CD14-positive monocyte (primary cell): ENCODE measurements at places on chromosomes 13 and 19.

- DNase-seq: no peak
These were observed 3.7 kb downstream of the REXO1 start for GRCh38 chr19:1844513-1845124.

DNA sequence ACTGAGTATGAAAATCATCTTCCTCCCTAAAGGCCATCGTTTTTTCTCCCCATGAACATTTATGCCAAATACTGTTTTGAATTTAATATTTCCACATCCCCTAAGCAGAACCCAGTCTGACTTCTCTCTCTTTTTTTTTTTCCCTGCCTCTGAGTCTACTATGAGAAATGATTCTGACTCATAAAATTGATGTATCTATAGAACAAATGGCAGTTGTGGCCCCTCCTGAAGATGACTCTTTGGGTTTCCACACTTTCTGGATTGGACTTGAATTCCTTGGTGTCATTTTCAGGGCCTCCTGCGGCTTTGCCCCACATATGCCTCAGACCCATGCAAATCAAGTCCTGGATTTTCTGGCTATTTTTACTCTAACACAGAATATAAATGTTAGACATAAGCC, 22.7 kb upstream of the NAXD start:
- DNase-seq: no peak

GRCh38 chr19:15199661-15200552, 888 bp downstream of the NOTCH3 start:
- DNase-seq: no peak

DNA sequence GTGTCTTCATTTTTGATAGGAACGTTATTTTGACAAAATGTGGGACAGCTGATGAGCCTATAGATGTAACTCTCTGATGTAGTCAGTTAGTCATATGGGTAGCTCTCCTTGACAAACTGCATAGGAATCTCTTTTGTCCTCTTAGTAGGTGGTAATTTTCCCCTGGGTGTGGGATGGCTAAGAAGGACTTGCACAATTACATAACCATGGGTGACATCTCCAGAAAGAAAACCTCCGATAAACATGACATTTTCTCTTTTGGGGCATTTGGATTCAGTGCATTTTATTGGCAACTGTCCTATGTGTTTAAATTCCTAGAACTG, 41.8 kb downstream of the IGFL3 start:
- no peak for DNase-seq

DNA sequence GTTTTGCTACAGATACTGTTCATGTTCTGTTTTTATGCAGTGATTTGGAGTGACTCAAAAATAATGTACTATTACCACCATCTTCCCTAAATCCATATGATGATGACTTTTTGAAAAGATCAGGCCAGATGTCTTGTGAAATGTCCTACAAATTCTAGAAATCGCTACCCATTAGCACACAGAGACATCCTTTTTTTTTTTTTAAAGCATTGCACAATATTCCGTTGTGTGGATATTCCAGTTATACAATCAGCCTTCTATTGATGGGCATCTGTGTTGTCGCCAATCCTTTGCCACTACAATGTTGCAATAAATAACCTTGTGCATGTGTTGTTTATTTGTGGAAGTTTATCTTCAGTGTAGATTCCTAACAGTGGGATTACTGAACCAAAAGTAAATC, 24.5 kb downstream of the ZDHHC20 start:
- peak; percentile 95 for DNase-seq

DNA sequence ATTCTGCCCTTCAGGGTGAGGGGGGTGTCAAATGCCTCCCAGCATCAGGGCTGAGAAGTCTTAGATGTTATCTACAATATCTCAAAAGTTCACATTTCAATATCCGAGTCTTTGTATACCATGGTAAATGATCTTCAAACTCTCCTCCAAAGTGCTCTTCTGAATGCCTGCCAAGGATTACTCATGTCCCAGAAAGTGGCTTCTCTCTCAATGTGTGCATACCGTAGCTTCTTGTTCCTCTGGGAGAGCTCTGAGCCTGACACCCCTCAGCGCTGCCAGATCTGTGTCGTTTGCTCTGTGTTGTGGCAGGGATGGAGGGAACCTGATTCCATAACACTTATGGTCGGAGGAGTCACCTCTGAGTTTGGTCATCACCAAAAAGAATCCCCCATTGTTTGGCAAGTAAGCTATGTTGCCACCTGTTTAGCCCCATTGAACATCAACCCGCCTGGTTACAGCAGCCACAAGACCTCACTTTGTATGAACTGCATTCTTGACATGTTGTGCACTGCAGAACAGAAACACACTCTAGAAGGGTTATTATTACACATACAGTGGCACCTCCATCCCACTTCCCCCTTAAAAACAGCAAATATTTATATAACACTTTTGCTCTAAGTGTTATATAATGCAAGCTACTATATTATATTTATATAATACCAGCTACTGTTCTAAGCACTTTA, 163.1 kb upstream of the MIR17HG start:
- no peak for DNase-seq

DNA sequence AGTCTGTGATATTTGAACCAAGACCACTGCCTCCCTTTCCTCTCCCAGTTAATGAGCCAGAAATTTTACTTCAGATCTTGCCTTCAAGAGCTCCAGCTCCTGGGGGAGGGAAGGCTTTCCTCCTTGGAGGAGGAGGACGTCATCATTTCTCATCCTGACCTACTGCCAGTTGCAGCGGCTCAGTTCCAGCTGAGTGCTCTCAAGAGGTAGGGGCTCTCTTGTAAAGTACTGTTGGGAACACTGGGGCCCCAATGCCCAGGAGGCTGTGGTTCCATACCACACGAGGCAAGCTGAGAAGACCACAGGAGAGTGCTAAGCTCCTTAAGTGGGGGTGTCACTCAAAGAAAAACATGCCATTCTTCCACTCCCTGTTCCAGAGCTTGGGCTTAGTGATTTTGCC, 36.2 kb downstream of the METTL21C start:
- no peak for DNase-seq

DNA sequence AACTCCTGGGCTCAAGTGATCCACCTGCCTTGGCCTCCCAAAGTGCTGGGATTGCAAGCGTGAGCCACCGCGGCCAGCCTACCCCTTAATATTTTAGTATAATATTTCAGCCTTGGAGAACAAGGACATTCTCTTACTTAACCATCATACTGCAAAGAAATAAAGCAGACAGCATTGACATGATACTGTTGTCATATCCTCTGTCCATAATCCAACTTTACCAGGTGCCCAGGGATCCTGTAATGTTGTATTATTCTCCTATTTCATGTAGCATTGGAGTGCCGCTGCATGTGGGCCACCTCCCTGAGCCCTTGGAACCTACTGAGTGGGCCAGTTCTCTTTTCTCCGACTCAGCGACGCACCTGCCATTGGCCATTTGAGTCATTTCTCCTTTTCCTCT, 21.4 kb upstream of the EHD2 start:
- DNase-seq: no peak

GRCh38 chr13:60620611-60621395, 223.8 kb downstream of the TDRD3 start:
- DNase-seq: no peak

- no peak for DNase-seq
These were observed 54.6 kb downstream of the SPATA13 start for GRCh38 chr13:24215126-24215525.

DNA sequence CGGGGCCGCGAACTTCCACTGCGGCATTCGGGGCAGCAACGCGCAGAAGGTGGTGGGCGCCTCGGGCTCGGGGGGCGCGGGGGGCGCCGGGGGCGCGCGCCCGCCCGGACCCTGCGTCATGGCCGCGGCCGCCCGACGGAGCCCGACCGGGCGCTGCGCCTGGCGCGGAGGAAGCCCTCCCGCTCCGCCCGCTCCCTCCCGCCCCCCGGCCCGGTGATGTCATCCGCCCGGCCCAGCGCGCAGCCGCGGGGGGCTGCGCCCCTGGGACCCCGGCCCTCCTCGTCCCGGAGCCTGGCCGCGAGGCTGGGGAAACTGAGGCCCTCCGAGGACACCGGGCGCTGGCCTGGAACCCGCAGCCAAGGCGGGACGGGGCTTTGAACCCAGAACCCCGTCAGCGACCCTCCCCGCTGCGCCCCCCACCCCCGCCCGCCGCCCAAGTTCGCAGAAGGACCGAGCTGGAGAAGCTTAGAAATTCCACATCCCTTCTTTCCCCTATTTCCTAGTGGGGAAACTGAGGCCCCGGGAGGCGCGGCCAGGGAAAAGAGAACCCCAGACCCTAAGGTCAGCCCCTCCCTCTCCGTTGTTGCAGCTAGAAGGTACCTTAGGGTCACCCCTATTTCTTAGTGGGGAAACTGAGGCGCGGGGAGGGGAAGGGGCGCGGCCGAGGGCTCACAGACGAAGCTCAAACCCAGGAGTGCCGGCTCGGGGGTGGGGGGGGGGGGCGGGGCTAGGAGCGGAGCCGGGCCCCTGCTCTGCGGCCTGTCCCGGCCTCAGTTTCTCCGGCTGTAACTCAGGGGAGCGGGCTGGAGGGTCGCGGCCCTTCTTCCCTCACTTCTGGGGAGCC, at the start of gene SHC2:
Gene SHC2, minus strand, starts transcription at position 157 of the 844 bp plus-strand sequence. Its CDS starts 37 bp downstream, at position 120.
- no peak for DNase-seq

- peak; percentile 78 for DNase-seq
These were observed 10.7 kb downstream of the LILRA5 start for GRCh38 chr19:54302257-54302656.

- no peak for DNase-seq
These were observed 858.0 kb upstream of the SLITRK5 start for GRCh38 chr13:86813198-86813597.

DNA sequence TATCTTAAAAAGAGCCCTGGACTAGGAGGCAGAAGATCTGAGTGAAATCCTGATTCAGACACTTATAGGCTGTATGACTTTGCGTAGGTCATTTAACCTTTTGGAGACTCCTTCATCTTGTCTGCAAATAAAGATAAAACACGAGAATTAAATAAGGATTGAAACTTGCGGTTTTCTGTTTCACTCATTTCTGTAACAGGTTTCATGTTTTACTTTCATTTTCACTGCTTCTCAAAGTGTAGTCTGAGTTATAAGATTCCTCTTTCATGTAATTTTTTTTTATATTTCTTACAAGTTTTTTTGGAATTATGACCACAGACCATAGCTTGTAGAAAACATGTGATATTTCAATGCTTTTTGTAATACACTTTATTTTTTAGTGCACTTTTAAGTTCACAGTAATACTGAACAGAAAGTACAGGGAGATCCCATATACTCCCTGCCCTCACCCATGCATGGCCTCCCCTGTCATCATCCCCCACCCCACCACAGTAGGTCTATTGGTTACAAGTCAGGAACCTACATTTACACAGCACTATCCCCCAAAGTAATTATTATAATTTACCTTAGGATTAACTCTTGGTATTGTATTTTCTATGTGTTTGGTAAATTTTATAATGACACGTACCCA, 174.6 kb downstream of the ITGBL1 start:
- no peak for DNase-seq

DNA sequence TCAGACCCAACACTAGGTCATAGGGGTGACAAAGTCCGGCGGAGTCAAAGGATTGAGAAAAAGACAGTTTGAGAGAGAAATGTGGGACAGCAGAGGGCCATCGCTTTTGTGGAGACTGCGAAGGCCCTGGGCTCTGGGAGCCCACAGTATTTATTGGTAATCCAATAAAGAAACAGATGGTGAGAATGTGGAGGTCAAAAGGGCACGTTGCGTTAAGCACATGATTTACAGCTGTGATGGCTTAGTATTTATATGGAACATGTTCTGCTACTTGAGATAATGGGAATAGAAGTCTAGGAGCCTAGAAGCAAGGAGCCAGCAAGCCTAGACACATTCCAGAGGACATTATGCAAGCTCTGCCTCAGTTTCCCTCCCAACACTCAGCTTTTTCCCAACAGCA, 2521.1 kb downstream of the PCDH9 start:
- no peak for DNase-seq

GRCh38 chr19:13942023-13942684, 3.9 kb upstream of the PODNL1 start:
- no peak for DNase-seq

DNA sequence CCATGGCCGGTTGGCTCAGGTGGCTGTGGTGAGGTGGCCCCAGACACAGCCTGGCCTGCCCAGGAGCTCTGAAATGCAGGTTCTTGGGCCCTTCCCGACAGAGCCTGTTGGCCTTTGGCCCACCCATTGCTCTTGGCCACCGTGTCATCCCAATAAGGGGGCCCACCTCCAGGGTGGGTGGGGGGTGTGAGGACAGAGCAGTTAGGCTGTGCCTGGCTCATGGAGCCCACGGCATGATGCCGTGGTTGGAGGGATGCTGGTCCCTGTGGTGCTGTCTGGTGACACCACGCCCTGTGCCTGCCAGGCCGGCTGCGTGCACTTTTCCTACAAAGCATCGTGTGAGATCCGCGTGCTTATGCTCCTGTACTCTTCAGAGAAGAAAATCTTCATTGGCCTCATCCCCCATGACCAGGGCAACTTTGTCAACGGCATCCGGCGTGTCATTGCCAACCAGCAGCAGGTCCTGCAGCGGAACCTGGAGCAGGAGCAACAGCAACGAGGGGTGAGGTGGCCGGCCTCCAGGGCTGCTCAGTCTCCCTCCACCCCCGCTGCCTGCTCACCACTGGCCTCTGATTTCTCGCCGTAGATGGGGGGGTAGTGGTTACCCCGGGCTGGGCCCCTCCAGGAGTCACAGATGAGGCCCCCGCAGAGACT, 7.6 kb downstream of the PNKP start:
- no peak for DNase-seq

DNA sequence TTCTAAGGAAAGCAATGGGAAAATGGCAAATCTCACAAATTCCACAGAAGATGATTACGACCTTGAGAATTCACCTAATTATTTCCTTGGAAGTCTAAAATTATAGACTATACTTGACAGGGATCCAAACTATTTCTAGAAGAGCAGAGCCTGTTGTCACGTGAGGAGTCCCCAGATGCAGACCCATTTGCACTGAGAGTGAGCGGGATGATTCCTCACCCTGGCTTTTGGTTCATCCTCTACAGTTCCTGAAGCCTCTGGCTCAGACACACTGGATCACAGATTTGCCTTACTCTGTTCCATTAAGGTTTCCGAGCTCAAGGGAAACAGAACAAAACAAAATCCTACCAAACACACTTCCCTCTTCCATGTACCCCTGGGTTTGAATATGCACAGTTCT, 23.0 kb upstream of the CYSLTR2 start:
- no peak for DNase-seq

DNA sequence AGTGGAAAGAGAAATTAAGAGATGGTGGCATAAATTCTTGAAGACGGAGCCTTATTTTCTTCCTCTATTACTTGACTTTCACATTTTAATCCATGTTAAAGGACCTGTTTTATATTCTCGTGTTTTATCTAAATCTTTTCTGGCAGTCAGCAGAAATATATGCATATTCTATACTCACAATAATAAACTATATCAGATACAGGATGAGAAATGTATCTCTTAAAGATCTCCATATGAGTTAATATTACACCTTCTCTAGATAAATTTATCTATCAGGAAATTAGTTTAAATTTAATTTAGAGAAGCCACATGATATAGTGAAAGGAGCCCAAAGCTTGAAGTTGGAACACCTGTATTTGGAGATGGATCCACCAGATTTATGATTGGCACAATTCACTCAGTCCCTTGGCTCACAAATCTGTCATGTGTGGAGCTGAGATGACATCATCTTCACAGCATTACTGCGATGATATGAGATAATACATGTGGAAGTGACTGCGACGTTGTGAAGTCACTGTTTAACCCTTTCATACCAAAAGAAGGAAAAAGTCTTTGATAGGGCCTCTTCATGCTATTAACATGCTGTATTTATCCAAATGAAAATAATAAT, 216.4 kb downstream of the FGF14 start:
- DNase-seq: no peak
